ENCODE measurements at places on chromosomes 1 and 21.

DNA sequence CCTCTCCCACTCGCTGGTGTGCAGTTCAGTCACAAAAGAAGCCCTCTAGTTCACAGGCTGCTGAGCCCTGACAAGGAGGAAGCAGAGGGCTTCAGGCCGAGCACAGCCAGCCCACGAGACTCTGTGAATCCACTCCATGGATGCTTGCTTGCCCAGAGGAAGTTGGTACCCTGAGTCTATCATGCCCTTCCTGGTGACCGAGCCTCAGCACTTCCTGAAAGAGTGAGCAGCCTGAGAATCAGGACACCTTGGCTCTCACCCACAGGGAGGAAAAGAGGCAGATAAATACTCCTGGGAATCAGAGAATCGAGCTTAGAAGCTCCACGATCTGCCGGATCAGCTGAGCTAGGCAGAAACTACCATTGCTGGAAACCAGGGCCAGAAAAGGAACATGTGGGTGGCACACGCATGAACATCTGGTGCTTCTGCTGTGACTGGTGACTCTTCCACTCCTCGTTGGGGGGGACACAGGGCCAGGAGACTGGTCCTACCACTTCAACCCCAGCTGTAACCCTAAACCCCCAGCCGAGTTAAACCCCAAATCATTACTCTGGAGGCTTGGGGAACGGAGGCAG is 376.3 kb upstream of the CAMK1G start:
- no peak for DNase-seq

GRCh38 chr1:185291652-185292051 is 25.4 kb downstream of the IVNS1ABP start:
- DNase-seq, result no peak

DNA sequence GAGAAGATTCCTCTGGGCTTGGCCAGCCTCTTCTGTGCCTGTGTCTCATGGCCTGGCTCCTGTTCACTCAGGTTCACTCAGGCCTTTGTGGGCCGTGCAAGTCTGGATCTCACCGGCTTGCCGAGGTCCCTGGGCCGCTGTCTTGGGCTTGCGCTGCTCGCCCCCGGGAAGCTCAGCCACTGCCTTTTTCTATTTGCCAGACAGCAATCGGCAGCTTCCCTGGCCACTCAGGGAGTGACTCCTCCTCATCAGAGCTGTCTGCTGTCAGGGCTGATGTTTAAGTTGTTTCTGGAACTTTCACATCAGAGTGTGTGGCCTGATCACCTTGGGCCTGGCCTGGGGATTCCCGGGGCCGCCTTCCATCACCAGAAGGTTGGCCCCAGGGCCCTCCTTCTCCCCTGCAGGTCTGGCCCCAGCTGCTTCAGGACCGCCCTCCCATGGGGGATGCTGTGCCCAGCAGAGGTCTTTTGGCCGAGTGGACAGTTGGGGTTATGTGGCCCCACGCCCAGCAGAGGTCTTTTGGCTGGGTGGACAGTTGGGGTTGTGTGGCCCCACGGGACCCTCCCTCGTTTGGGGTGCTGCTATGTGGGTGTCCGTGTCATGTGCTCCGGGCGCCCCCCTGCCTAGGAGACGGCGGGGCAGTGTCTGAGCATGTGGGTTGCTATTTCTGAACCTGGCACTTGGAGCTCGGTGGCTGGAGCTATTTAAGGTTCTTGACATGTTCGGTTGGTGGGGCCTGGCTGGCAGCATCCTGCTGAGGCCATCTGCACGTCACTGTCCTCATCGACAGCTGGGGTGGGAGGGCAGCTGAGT is 12.5 kb downstream of the SLX9 start:
- DNase-seq, result peak; percentile 77

DNA sequence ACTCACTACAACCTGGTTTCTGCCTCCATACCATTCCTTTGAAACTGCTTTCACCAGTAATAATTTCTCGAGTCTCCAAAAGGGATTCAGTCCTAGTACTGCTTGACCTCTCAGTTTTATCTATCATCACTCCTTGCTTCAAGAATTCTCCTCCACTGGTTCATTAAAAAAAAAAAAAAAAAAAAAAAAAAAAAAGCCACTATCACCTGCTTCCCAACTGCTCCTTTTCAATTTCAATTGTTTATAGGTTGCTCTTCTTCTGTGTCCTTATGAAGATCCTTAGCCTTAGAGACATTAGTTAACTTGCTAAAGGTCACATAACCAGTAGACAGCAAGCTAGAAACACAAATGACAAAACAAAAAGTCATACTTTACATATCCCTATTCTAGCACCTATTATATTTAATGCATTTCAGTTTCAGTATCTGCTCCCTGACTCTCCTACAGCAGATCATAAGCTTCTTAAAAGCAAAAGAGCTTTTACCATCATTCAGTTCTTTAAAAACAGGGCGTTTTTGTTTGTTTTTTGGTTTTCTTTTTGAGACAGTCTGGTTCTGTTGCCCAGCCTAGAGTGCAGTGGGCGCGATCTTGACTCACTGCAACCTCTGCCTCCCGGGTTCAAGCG is 7.1 kb downstream of the NRDC start:
- no peak for DNase-seq

DNA sequence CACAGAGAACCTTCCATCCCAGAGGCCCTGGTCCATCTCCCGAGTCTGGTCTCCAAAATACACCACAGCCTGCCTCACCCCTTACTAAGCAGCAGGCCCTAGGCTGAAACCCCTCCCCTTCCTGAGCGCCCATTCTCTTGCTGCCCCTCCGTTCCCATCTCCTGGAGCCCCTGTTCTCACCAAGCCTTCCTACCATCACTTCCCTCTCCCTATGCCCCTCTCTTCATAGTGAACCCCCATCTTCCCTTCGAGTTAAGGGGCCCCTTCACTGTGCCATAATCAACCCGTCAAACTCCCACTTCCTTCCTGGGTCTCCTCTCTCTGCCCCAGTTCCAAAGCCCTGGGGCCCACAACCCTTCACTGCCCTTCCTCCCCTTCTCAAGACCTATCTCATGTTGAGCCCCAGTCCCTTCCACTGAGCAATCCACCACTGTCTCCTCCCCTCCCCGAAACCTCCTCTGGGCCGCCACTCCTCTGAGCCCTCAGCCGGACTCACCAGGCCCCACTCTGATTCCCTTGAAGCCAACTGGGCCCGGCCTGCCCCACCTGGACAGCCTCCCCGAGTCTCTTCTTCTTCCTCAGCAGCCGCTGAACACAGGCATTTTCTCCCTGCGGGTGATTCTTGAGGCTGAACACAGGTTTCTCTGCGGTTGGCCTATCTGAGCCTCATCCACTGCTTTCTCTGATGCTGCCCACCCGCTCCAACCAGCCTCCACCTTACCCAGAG is 42.2 kb upstream of the WASF2 start:
- DNase-seq, result no peak

- DNase-seq, result peak; percentile 51
These were observed 102.5 kb upstream of the TARDBP start for GRCh38 chr1:10909697-10910680.

- DNase-seq, result no peak
These were observed 58.3 kb downstream of the ERG start for GRCh38 chr21:38439957-38440356.

DNA sequence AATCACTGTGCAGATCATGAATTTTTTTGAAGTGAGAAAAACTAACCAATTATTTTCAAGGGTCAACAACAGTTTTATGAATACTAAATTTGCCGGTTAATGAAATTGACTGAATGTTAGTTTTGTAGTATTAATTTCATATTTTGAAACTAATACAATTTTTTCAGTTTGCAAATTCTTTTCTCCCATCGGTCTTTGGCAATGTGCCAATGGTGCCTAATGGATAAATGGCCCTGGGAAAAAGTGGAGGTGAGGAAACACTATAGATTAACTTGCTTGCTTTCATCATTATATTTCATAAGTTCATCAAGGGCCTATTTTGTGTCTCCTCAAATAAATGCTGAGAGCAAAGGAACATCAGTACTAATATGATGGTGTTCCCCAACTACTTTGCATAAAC is 4.1 kb downstream of the C1orf141 start:
- DNase-seq, result no peak

- DNase-seq, result no peak
These were observed 103.1 kb downstream of the GALNT2 start for GRCh38 chr1:230170153-230170547.

DNA sequence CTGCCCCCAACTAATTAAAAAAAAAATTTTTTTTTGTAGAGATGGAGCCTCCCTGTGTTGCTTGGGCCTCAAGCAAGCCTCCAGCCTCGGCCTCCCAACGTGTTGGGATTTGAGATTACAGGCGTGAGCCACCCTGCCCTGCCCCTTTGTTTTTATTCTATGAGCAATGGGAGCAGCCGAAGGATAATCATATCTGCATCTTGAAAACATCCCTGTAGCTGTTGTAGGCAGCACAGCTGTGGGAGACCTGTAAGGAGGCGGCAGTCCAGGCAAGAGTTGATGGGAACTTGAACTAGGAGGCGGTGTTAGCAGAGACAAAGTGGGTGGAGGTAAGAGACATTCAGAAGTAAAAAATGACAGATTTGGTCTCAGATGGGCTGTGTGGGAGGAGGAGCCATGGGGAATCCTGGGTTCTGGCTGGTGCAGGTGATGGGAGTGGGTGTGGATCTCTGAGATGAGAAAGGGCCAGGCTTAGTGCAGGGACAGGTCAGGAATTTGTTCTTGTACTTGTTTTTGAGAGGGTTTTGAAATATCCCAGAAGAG is 31.3 kb downstream of the STUM start:
- DNase-seq, result no peak

DNA sequence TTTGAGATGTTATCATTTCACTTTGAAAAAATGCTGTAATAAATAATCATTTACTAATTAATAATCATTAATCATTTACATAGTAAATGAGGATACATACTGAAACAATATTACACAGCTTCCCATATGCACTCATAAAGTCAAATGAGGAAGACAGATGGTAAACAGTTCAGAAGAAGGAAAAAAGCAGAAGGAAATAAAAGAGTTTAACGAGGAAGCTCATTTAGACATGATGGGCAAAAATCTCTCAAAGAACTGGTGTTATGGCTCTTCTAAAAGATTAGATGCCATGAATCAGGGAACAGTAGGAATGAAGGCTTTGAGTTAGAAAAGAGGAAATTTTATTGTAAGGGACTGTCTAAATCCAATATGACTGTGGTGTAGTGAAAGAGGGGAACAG is 347.6 kb downstream of the PTPRC start:
- DNase-seq, result no peak

DNA sequence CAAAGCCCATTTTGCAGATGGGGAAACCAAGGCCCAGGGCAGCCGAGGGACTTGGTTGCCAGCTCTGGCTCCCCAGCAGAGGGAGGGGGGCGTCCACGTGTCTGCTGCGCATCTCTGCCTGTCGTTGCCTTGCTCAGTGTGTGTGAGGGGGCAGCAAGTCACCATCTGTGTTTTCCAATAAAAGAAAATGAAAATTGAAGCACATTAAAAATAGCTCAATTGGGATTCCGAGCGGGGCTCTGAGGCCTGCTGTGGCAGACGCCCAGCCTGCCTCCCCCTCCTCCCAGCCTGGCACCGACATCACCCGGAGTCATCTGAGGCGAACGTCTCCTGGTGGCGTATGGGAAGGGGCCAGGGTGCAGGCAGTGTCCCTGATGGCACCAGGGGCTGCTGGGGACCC is 51.2 kb downstream of the EPHB2 start:
- no peak for DNase-seq

- no peak for DNase-seq
These were observed 393.5 kb downstream of the SMYD3 start for GRCh38 chr1:246113555-246114095.

DNA sequence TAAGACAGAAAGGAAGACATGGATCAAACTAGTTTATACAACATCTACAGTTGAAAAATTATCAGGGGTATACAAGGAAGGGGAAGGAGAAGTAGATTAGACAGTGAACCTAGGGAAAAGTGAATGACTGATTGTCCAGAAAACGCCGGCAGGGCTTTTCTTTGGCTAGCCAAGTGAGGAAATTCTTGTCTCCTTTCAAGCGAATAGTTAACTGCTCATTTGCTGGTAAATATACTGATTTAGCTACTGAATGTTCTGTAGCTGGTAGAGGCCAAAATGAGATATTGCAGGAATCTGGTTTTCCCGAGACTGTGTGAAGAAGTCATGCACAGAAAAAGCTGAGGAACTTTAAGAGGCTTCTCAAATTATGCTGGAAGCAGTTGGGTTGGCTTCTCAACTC is 128.5 kb upstream of the ZNHIT6 start:
- no peak for DNase-seq

GRCh38 chr1:177862916-177863315 is 106.9 kb downstream of the SEC16B start:
- DNase-seq, result no peak

DNA sequence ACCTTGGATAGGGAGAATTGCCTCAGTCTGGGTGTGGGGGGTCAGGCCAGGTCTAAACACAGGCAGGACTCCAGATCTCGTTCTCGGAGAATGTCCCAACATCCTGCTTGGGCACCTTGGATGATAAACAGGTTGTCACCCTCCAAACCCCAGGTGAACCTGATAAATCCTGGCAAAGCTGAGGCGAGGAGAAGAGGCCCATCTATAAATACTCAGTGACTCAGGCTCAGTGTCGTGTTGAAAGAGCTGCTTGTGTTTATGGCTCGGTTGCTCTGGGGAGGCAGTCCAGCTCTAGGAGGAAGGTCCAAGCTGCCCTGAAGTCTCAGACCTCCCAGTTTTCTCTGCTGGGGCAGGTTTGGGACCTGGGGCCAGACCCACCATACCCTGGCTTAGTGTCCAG is 15.8 kb upstream of the TRIM63 start:
- DNase-seq, result peak; percentile 72

GRCh38 chr1:43691871-43692815 is 15.2 kb upstream of the ST3GAL3 start:
- DNase-seq, result no peak

GRCh38 chr1:110326826-110327225 is 12.4 kb upstream of the RBM15 start:
- DNase-seq, result no peak

DNA sequence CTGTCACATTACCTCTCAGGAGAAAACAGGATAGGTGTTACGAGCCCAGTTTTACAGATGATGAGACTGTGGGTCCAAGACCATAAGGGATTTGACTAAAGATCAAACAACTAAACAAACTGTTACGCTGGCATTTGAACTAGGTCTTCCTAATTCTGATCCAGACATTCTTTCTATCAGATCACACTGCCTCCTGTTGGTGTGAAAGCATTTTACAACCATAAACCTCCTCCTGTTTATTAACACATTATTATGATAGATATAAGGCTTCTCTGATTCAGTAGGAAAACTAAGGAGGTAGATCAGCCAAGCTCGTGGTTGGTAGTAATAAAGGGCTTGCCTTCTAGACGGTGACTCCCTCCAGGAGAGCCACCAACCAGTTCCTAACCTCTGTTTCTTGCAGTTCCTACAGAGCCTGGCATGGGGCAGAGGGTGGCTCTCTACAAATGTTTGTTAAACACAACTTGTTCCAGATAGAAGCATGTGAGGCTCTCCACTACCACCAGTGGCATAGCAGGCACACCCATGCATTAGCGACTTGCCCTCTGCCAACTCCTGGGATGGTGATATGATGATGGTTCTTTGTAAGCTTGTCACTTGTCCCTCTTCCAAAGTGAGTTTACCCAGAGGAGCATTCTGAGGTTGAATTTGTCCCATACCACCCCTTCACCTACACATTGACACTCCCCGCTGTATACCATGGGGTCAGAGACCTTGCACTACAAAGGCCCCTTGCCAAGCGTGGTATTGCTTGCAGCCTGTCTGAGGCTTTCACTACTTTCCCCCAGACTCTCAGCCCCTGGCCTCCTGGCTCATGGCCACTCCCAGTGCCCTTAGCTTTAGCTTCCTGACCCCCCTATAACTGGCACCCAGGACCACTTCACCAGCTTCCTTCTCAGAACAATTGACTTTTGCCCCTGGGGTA is 96.4 kb upstream of the HOOK1 start:
- DNase-seq, result no peak

- DNase-seq, result no peak
These were observed 39.5 kb upstream of the TNFRSF1B start for GRCh38 chr1:12127206-12127810.

GRCh38 chr21:39348040-39348354 is 891 bp downstream of the HMGN1 start:
- DNase-seq, result no peak
